ENCODE measurements at places on chromosomes 2 and 18.

DNA sequence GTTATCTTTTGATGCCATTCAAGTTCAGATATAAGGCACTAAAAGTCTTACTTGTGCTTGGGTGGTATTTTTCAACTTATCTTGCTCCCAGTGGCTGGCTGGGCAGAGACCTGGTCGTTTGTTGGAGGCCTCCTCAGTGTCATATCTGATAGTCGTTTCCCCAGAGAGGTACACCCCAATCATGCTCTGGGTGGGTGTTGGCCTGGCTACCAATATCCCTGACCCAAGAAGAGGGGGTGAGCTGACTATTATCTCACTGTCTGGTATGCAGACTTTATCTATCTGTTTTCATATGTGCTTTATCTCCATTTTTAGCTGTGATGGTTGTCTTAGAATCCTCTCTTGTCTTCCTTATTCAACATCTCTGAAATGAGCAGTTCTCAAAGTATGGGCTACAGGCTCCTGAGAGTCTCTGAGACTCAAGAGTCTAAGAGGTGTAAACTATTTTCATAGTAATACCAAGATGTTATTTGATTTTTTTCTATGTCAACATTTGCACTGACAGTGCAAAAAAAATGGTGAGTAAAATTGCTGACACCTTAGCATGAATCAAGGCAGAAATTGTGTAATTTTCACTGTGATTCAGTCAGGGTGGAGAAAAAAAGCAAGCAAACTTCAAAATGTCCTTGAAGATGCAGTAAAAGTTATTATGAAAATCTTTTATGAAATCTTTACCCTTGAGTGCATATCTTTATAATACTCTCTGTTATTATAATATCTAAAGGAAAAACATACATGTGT lies 12.3 kb upstream of the PLEK start:
- DNase-seq: peak; percentile 27

DNA sequence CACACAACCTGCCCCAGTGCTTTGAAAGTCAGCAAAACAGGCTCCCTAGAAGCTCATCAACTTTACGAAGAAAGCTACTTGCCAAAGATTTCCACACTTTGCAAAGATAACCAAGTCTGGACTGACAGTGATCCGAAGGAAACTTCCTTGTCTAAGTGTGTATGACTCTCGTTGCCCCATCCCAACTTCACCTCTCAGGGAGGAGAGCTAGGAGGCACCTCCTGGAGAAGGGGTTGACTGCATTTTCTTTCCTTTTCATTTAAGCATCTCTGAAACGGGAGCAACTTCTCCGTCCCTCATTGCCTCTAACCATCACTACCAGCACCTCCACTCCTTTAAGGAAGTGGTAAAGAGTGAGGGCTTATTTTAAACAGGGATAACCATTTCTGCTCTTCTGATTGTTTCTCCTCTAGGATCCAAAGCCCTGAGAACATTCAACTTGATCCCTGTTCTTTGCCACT lies 7.0 kb downstream of the ZEB2 start:
- DNase-seq: no peak

DNA sequence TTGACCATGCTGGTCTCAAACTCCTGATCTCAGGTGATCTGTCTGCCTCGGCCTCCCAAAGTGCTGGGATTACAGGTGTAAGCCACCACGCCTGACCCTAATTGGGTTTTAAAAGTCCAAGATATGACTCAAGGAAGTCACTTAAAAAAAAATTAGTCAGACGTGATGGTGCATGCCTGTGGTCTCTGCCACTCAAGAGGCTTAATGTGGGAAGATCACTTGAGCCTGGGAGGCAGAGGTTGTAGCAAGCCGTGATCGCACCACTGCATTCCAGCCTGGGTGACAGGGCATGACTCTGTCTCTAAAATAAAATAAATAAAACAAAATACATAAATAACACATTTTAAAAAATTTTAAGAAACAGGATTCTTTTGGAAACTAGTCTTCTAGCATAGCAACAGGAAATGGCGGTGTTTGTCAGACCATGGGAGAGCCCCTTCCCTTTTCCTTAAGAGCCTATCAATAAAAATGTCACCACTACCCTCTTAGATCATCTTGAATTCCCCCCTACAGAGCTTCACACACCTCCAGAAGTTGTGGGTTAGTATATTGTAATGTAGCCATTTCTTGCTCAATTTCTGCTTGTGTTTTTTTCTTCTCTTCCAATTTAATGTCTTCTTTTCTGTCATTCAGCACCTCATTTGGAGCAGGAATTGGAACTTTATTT lies 20.1 kb downstream of the SFT2D3 start:
- no peak for DNase-seq

GRCh38 chr2:3054066-3054465 lies 323.6 kb downstream of the EIPR1 start:
- no peak for DNase-seq

DNA sequence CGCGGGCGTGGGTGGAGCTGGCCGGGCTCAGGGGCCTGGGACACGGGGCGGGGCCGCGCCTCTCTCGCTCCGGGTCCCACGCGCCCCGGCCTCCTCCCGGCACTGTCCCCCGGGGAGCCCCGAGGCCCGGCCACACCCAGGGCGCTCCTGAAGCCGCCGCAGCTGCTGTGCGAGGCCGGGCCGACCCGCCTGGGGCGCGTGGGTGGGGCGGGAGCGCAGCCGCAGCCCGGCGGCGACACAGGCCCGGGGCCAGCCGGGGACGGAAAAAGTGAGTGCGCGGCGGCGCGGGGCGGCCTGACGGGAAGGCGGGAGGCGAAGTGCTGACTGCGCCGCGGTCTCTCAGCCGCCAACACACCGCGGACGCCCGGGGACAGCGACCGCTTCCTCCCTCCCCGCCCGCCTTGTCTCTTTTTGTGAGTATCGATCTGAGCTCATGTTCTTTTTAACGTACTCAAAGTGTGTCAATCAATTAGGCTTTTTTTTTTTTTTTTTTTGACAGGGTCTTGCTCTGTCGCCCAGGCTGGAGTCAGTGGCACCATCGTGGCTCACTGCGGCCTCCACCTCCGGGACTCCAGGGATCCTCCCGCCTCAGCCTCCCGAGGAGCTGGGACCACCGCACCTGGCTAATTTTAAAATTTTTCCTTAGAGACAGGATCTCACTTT lies 14.5 kb downstream of the PDCD1 start:
- DNase-seq: peak; percentile 23

GRCh38 chr2:192827735-192828134 lies 633.0 kb upstream of the TMEFF2 start:
- DNase-seq: no peak

DNA sequence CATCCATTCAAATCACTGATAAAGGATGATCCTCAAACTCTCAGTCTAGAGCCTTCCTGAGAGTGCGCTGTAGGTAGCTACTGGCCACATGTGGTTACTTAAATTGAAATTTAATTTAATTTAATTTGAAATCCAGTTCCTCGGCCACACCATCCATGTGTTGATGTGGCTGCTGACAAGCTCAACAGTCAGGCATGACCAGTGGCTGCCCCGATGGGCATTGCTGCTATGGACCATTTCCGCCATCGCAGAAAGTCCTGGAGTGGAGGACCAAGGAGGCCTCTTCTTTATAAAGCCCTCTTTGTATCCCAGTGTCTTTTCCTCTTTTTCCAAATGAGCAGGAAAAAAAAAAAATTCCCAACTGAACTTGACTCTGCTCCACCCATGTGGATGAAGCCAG lies 100.6 kb downstream of the HDAC4 start:
- DNase-seq: no peak

GRCh38 chr2:98550165-98550564 lies 58.1 kb downstream of the COA5 start:
- DNase-seq: no peak

- DNase-seq: no peak
Observed at GRCh38 chr18:13501891-13502290, 224.5 kb downstream of the FAM210A start.

DNA sequence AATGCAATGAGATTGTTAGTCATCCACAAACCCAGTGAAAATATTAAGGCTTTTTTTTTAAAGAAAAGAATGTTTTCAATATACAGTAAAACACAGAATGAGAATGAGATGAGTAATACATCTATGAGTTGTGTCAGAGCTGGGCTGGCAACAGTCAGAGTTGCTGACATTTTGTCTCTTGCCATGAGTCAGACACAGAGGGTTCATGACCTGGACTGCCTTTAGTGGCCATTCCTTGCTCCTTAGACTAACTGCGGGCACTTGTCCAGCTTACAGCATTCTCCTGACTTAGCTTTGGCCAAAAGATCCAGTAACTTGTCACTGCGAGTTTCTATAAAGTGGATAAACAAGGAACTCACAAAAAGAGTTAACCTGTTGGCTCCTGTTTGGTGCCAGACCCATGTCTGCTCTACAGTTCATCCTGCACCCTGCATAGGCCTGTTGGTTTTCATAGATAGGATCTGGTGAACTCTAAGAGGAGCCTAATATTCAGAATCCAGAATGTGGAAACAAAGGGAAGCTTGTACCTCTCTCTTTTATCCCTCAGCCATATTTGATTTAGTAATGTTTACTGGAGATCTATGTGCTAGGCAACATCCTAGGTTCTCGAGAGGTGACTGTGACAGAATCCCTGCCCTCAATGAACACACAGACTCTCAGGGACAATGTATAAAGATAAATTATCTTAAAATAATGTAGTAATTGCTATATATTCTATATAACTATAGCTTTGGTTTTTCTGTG lies 391.5 kb upstream of the VWC2L start:
- DNase-seq: peak; percentile 99

- no peak for DNase-seq
Observed at GRCh38 chr2:54139210-54139609, 23.8 kb downstream of the ACYP2 start.

- no peak for DNase-seq
Observed at GRCh38 chr2:204225671-204226073, 289.1 kb downstream of the ICOS start.

- DNase-seq: no peak
Observed at GRCh38 chr2:227826563-227826962, 12.9 kb downstream of the CCL20 start.

- DNase-seq: no peak
Observed at GRCh38 chr2:60408811-60409530, 144.5 kb downstream of the BCL11A start.

- DNase-seq: no peak
Observed at GRCh38 chr18:6616981-6617380, 112.5 kb upstream of the ARHGAP28 start.

DNA sequence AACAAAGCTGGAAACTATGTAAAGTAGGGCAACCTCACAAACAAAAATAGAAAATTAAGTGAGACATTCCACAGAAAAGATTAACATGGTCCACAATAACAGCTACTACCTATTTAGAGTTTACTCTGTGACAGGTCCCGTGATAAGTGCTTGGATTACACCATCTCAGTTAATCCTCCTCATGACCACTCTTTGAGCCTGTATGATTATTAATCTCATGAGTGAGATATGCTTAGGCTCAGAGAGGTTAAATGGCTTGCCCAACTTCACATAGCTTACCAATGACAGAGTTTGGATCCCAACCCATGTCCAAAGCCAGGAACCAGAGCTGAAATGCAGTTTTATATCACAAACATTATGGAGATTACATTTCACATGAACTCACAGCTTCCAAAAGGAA lies 37.3 kb upstream of the KLF7 start:
- no peak for DNase-seq

Measured in fibroblast of mammary gland (primary cell).